ENCODE measurements at places on chromosomes 7 and 10. TPM values are rescaled to one million over a fixed set of nuclear protein-coding genes. Genes with fewer than 3 reads are reported as not detected.

The MICALL2 gene
- 18.1 TPM for total RNA-seq

The CCL24 gene
- not detected for total RNA-seq

The BTBD16 gene
- total RNA-seq = not detected

The NUPR2 gene
- not detected for total RNA-seq

The ADAM12 gene
- 0.52 TPM for total RNA-seq

The ANKRD7 gene
- total RNA-seq = not detected

- no peak for DNase-seq
- no peaks in the 10 kb centered on the region for H3K36me3 ChIP-seq
- no peak overlapping the region for H3K27ac ChIP-seq
- H3K27me3 ChIP-seq = no peaks in the 10 kb centered on the region
- no peak overlapping the region for H3K4me3 ChIP-seq
- H3K4me1 ChIP-seq = no peaks in the 10 kb centered on the region
Measured at GRCh38 chr7:112286250-112287086, 80.0 kb downstream of the ZNF277 start.

- H3K27ac ChIP-seq = peak overlapping the region; percentile 97
- DNase-seq = no peak
- H3K4me1 ChIP-seq = peaks cover 9% of the 10 kb centered on the region
- H3K4me3 ChIP-seq = peak overlapping the region; percentile 32
Measured at GRCh38 chr10:76149182-76149581, 717.8 kb downstream of the LRMDA start.

DNA sequence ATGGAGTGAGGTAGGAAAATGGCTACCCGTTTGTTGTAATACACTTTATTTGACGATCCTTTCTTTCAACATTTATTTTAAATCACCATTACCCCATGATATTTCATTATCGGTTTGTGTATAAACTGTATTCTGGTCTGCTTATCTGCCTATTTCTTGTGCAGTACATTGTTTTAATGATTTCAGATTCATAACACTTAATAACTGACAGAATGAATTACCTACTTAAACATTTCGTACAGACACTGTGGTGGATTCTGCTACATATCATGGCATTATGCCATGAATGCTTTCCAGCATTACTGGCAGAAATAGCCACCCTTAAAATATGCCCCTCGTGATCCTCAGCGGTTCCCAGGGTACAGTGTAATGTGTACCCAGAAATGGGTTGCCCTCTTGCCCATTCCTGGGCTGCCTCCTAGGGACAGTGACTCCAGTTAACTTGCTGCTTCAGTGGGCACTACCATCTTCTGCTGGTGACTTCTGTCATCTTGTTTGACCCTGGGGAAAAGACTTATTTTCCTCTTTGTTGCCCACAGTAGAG is 74.5 kb downstream of the C1GALT1 start:
- no peak for DNase-seq
- no peak overlapping the region for H3K4me3 ChIP-seq
- H3K27me3 ChIP-seq = no peaks in the 10 kb centered on the region
- peaks cover 65% of the 10 kb centered on the region for H3K36me3 ChIP-seq
- H3K4me1 ChIP-seq = no peaks in the 10 kb centered on the region
- no peak overlapping the region for H3K27ac ChIP-seq

- H3K27ac ChIP-seq = no peak overlapping the region
- no peak for DNase-seq
- no peak overlapping the region for H3K4me3 ChIP-seq
Measured at GRCh38 chr7:89549768-89550167, 604.5 kb upstream of the STEAP1 start.

DNA sequence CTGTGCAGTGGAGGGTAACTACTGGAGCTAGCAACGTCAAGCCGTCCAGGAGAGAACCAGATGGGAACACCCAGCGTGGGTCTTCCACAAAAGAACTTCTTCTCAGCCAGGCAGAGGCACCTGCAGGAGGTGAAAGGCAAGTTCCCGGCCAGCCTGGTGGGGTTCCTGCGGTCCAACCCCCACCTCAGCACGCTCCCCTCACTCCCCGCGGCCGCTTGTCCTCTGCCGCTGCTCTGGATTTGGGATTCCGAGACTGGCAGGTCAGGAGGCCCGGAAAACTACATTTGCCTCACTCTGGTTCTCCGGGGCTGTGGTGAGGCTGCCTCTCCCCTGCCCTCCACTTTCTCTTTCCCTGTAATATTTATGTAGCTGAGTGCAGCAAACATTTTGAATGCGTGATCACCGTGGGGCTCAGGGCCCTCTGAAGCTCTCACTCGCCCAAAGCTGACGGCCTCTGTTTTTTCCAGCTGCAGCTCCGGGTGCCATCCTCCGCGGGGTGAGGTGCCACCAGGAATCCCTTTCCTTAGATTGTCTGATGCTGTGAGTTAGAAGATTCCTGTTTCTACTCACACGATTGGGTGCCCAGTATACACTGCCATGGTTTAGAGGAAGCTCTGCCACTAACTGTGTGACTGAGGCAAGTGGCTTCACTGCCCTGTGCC is 366.9 kb downstream of the DNAJB6 start:
- no peak overlapping the region for H3K27ac ChIP-seq
- no peaks in the 10 kb centered on the region for H3K4me1 ChIP-seq
- no peak overlapping the region for H3K4me3 ChIP-seq
- H3K36me3 ChIP-seq = no peaks in the 10 kb centered on the region

DNA sequence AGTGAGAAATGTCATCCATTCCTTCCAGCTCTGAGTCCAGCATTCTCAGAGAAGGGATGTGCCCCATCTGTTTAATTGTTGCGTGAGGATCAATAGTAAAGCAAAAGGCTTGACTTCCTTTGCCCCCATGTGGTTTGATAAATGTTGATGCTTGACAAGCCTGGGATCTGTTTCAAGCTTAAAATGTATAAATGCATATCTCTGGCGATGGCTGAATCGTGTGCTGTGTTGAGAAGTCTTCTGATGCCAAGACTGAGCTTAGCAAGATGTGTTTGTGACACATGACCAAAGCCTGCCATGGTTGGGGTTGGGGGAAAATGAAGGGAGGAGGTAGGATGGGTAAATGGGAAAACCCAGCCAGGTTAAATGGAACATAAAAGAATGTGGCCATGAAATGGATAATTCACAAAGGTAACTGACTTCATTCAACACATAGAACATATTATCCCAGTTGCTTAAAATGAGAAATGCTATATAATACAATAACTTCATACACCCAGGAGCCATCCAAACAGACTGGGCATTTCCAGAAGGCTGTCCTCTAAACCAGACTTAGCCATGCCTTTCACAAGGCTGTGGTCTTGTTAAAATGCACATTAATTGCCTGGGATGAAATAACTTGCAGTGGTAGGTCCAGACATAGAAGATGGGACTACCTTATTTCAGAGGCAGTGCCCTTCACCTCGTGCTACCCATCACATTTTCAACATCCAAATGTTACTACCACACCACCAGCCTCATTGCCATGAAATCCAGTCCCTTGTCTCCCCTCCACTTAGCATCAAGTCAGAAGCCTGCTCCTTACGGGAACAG is 147.3 kb upstream of the PDE1C start:
- H3K27me3 ChIP-seq = no peaks in the 10 kb centered on the region
- H3K36me3 ChIP-seq = no peaks in the 10 kb centered on the region
- no peak overlapping the region for H3K27ac ChIP-seq
- peak; percentile 7 for DNase-seq
- H3K4me1 ChIP-seq = no peaks in the 10 kb centered on the region

DNA sequence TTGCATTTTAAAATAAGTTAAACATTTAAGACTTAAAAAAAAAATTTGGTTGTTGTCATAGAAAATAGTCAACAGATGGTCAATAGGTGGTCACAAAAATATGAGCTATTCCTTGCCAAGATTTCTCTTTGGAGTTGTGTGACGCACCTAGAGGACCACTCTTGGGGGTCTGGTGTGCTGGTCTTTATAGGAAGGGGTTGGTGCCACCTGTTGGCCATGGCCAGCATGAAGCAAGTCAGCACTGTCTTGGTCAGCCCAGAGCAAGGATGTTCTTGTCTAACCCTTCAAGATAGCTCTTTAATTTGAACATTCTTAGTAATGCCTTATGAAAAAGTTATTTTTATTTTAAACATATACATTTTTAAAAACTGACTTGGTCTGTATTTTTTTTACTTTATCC is 267.9 kb upstream of the CNTNAP2 start:
- H3K4me3 ChIP-seq = no peak overlapping the region
- no peaks in the 10 kb centered on the region for H3K36me3 ChIP-seq
- DNase-seq = peak; percentile 88
- no peaks in the 10 kb centered on the region for H3K27me3 ChIP-seq

- no peaks in the 10 kb centered on the region for H3K36me3 ChIP-seq
- H3K27me3 ChIP-seq = no peaks in the 10 kb centered on the region
- H3K4me3 ChIP-seq = no peak overlapping the region
- DNase-seq = no peak
Measured at GRCh38 chr7:85774986-85775385, 588.1 kb upstream of the SEMA3D start.

DNA sequence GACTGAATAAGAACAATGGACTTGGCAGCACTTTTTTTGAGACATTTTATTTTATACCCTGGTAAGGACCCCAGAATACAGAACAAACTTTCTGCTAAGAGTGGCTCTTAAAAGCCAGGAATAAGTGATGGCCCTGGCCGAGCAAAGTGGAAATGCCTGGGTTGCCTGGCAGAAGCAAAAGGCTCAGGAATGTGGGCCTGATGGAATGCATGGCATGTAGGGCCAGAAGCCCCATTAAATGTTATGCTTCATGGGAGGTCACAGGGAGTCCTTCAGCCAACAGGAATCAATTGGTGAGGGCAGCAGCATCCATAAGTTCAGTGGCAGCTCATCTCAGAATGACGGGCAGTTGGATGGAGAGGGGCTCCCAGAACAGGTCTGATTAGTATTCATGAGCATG is 301.5 kb upstream of the CACNA2D1 start:
- DNase-seq = peak; percentile 71
- H3K4me1 ChIP-seq = peaks cover 15% of the 10 kb centered on the region
- H3K27me3 ChIP-seq = no peaks in the 10 kb centered on the region

- no peaks in the 10 kb centered on the region for H3K36me3 ChIP-seq
- H3K27me3 ChIP-seq = no peaks in the 10 kb centered on the region
- H3K4me3 ChIP-seq = no peak overlapping the region
- DNase-seq = peak; percentile 48
Measured at GRCh38 chr10:124155781-124156435, 62.5 kb upstream of the CHST15 start.

- H3K27ac ChIP-seq = peak overlapping the region; percentile 98
- DNase-seq = peak; percentile 42
- no peaks in the 10 kb centered on the region for H3K4me1 ChIP-seq
Measured at GRCh38 chr10:124999433-125000365, 57.8 kb downstream of the ZRANB1 start.
